ENCODE measurements at places on chromosomes 7 and 10. TPM values are rescaled to one million over a fixed set of nuclear protein-coding genes. Genes with fewer than 3 reads are reported as not detected.

Gene NKX6-2
- 4.7 TPM for polyA plus RNA-seq

Gene CARD11
- polyA plus RNA-seq = 1.6 TPM

Gene FAM20C
- 65.7 TPM for polyA plus RNA-seq

Gene MMS19
- polyA plus RNA-seq = 94.4 TPM

Gene SEMA3C
- polyA plus RNA-seq = 25.6 TPM

Gene PSD
- 10.2 TPM for polyA plus RNA-seq

Gene RPEL1
- 0.11 TPM for polyA plus RNA-seq

Gene AGAP5
- 9.0 TPM for polyA plus RNA-seq

Gene BAMBI
- polyA plus RNA-seq = 50.1 TPM

Gene CC2D2B
- 1.8 TPM for polyA plus RNA-seq

Gene GCC1
- polyA plus RNA-seq = 15.9 TPM

Gene GRID2IP
- polyA plus RNA-seq = 0.90 TPM

Gene ZNF425
- polyA plus RNA-seq = 7.6 TPM

Gene MRPS16
- 82.6 TPM for polyA plus RNA-seq

Gene ANKRD30A
- polyA plus RNA-seq = not detected

Gene CWF19L1
- polyA plus RNA-seq = 27.2 TPM

Gene GIMAP4
- 22.3 TPM for polyA plus RNA-seq

Gene SEC61A2
- polyA plus RNA-seq = 22.2 TPM

Gene PDK4
- polyA plus RNA-seq = 17.6 TPM

Gene SPDYE16
- polyA plus RNA-seq = 4.0 TPM

Gene XRCC2
- polyA plus RNA-seq = 12.7 TPM

Gene GNGT1
- polyA plus RNA-seq = not detected

Gene CHAT
- not detected for polyA plus RNA-seq

Gene UTF1
- not detected for polyA plus RNA-seq

Gene FAM204A
- 68.6 TPM for polyA plus RNA-seq

Gene ABCB4
- polyA plus RNA-seq = 2.7 TPM

Gene EBLN1
- not detected for polyA plus RNA-seq

Gene CYP2W1
- 4.3 TPM for polyA plus RNA-seq

Gene CYREN
- polyA plus RNA-seq = 67.6 TPM

Gene CALY
- polyA plus RNA-seq = 0.24 TPM

Gene SSBP1
- polyA plus RNA-seq = 122 TPM

Gene TMEM225B
- polyA plus RNA-seq = 1.4 TPM

Gene POLR2J2
- polyA plus RNA-seq = 1.3 TPM

Gene ANAPC16
- 183 TPM for polyA plus RNA-seq

Gene HYAL4
- polyA plus RNA-seq = 0.15 TPM

Gene CALHM3
- polyA plus RNA-seq = not detected

Gene NPTX2
- 2.0 TPM for polyA plus RNA-seq

Gene AGMO
- polyA plus RNA-seq = 0.66 TPM

Gene IDI2
- polyA plus RNA-seq = 0.17 TPM

Gene HABP2
- 0.73 TPM for polyA plus RNA-seq

Gene HECW1
- polyA plus RNA-seq = 6.4 TPM

Gene MLXIPL
- polyA plus RNA-seq = 7.3 TPM

Gene STOX1
- polyA plus RNA-seq = 10.0 TPM

Gene ZNF783
- polyA plus RNA-seq = 22.8 TPM

Gene CALHM1
- not detected for polyA plus RNA-seq

Gene ZKSCAN1
- 42.4 TPM for polyA plus RNA-seq

Gene GOLGA7B
- 1.0 TPM for polyA plus RNA-seq

Gene TBXAS1
- polyA plus RNA-seq = 25.3 TPM

Gene MRPS17
- polyA plus RNA-seq = 15.7 TPM

Gene RBM20
- polyA plus RNA-seq = 8.1 TPM

Gene MBL2
- polyA plus RNA-seq = not detected

Gene GIMAP6
- 16.3 TPM for polyA plus RNA-seq

Gene GIMAP7
- polyA plus RNA-seq = 12.7 TPM

Gene RSPH10B
- polyA plus RNA-seq = 0.71 TPM

Gene PCLO
- 9.7 TPM for polyA plus RNA-seq

Gene GRM3
- polyA plus RNA-seq = 0.16 TPM

Measured in renal pelvis (tissue), 12 donors.